Activated naive CD4-positive, alpha-beta T cell treated with anti-CD3 and anti-CD28 coated beads for 36 hours (primary cell): ENCODE measurements at places on chromosomes 2 and 18. TPM values are rescaled to one million over a fixed set of nuclear protein-coding genes. Genes with fewer than 3 reads are reported as not detected.

GRCh38 chr2:69811591-69811990 is 17.9 kb upstream of the GMCL1 start:
- no peaks in the 10 kb centered on the region for H3K36me3 ChIP-seq
- no peak for DNase-seq
- H3K4me3 ChIP-seq, result no peak overlapping the region
- no peaks in the 10 kb centered on the region for H3K4me1 ChIP-seq

Gene SP3
- 99.7 TPM for total RNA-seq

Gene STPG4
- total RNA-seq, result not detected

- no peak for DNase-seq
These were observed 8.5 kb downstream of the KLHL30 start for GRCh38 chr2:238146884-238147544.

Gene CCDC68
- not detected for total RNA-seq

GRCh38 chr2:232377319-232377718 is 1.2 kb upstream of the ALPP start:
- H3K27me3 ChIP-seq, result peaks cover 6% of the 10 kb centered on the region
- H3K36me3 ChIP-seq, result no peaks in the 10 kb centered on the region
- DNase-seq, result no peak
- H3K4me3 ChIP-seq, result no peak overlapping the region
